ENCODE measurements at places on chromosomes 4 and X.

- DNase-seq, result no peak
Observed at GRCh38 chrX:133746593-133746992, 238.8 kb downstream of the GPC3 start.

DNA sequence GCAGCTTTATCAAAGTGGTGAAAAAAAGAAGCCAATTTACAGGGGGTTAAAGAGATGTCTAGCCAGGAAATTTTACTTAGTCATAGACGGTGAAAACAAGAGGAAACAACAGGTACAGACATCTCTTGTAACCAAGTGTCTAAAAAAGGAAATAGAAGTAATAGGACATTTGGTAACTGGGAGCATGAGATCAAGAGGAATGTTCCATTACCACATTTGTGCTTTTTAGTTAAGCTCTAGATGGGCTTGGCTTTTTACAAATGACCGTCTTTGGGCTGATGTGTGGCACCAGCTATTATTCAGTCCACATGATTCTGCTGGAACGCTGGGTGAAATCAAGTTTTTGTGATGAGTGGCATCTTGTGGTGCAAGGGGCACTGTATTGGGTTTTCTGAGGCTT, 179.5 kb downstream of the SMIM20 start:
- no peak for DNase-seq

GRCh38 chr4:13988353-13989305, 361.1 kb upstream of the BOD1L1 start:
- DNase-seq, result no peak

- no peak for DNase-seq
Observed at GRCh38 chr4:81120055-81120454, 89.5 kb downstream of the BMP3 start.

DNA sequence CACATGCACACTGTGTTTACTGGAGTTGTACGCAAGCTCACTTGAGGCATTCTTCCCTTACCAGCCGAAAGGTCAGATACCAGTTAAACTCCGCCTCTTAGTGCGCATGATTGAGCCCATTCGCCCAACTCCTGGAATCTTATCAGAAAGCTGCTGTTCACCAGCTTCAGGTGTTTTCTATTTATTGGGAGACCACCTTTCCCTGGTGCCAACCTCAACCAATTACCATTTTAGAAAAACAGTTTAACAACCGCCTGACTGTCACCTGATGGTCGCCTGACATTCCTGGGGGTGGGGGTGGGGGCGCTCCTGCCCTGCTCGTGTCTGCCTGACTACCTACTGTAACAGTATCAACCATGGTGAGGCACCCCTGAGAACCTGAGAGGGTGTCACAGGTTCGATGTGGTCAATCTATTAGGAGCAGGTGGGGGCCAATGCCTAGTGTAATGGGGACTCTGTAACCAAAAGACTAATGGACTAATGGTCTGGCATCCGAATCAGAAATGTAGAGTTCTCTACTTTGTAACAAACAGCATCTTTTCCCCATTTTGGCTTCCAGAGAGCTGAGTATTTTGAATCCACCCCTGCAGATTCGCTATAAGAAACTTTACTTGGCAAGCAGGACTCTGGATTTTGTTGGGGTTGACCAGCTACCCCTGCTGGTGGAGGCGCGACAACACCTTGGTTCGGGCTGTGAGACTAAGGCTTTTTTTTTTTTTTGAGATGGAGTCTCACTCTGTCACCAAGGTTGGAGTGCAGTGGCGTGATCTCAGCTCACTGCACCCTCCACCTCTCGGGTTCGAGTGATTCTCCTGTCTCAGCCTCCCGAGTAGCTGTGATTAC, 58.2 kb upstream of the ZNF157 start:
- no peak for DNase-seq

DNA sequence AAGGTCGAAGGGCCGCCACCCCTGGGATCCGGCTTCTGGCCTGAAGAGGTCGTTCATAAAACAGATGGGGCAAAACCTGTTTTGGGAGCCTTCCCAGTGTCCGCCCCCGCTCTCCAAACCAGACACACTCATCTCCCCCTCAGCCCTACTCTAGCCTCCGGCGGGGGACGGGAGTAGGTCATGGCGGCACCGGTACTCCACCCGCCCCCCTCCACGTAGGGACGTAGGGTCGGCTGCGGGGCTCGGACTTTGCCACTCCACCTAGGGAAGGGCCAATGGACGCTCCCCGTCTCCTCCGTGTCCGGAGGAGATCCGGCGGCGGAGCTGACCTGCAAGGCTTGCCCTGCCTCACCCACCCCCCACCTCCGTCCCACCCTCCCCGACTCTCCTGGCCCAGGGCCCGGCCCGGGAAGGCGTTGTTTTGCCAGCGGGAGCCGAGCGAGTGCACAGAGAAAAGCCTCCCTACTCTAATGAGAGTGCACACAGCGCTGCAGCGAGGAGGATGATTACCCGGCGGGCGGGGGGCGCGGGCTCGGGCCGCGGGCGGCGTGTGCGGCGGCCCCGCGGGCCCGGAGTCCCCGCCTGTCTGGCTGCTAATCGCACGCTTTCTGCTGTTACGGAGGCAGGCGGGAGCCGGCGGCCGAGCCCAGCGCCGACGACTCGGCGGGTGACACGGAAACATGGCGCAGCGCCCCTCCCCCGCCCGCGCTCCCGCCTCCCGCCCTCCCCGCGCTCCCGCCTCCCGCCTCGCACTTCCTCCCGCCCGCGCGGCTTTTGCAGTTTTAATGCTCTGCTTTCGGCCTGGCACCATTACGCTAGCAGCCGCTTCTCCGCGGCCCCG, 8.3 kb upstream of the BCOR start:
- peak; percentile 85 for DNase-seq

- no peak for DNase-seq
Observed at GRCh38 chrX:66410806-66411205, 228.1 kb downstream of the EDA2R start.

GRCh38 chr4:37885496-37885895, 5.4 kb upstream of the TBC1D1 start:
- DNase-seq, result no peak

- DNase-seq, result no peak
Observed at GRCh38 chr4:7530082-7530481, 95.4 kb upstream of the PSAPL1 start.

- DNase-seq, result no peak
Observed at GRCh38 chr4:145934434-145935047, 4.1 kb downstream of the ZNF827 start.

DNA sequence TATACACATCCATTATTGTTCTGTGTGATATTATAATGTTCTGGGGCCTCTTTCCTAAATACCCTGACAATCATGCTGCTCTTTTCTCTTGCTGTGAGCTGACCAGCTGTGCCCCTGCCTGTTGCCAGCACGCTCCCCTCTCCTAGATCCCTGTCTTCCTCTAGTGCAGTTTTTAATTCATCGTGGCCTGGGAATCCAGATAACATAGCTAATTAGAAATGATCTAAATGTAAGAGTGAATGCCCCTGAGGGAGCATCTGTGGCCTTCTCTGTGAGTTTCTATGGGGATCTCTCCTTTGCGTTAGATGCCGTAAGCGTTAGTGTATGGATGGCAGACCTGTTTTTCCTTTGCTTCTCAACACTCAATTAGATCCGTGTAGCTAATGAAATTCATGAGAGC, 434.3 kb downstream of the SPRY1 start:
- no peak for DNase-seq
